NCI-H187 treated with DMSO at 0.1 percent for 48 hours (cell line): ENCODE measurements at places on chromosomes 6 and 20.

DNA sequence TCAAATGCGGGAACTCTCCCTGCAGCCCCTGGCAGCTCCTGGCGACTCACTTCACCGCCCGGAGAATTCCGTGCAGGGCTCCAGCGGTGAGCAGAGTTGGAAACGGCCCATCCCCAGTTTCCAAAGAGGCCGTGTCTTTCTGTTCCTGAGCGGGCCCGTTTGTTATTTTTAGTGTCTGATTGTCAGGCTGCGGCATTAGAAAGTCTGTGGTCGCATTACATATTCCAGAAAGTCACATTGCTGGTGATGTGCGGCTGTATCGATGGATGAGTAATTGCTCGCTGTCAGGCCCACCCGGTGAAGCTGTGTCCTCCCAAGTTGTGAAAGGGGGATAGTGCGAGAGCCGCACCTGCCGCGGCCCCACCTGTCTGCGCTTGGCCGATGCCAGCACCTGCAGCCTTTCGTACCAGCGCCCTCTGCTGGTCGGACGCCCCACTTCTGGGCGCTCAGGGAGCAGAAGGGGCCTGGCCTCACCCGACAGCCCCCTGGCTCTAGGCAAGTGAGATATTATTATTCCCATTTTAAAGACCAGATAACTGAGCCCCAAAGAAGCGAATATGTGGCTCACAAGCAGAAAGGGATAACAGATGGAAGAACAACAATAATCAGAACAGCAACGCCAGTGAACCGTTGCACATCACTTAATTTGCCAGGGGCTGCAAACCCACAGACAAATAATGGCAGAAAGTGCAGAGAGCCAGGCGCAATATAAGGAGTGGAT, 244.9 kb downstream of the TSHZ2 start:
- DNase-seq: no peak

DNA sequence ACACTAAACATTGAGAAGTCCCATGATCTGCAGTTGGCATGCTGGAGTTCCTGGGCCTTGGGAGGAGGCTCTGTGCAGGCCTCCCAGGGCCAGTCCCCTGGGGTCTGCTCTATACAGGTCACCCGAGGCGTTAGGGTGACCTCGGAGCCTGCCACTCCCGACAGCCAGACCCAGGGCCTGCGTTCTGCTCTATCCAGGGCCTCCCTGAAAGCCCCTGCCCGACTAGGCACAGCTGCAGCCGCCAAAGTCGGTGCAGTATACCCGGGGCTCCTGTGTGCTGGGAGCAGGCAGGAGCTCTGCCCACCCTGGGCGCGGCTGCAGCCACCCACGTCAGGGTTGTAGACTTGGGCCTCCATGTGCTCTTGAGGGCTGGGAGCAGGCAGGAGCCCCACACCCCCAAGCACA, 6.3 kb upstream of the OR14J1 start:
- no peak for DNase-seq

DNA sequence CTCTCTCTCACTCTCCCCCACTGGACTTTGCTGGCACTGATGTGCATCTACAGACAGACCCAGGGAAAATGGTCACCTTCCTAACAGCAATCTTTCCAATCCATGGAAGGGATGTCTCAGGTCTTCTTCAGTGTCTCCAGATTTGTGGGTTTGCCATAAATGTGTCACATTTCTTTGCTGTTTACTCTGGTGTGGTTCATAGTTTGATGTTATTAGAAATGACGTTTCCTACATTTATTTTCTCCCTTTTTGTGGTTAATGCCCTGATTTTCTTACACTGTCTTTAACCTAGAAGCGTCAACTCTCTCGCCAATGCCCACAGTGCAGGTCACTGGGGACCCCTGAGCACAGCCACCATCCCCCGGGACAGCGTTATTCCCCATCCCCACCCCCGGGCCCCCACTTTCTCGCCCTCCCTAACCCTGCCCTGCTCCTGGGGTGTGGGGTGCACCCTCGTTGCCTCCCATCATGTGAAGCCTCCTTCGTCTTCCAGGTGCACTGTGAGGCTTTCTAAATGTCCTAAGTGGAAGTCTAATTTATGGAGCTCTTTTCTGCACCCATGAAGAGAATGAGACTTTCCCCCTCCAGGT, 86.5 kb downstream of the YTHDF1 start:
- DNase-seq: no peak

DNA sequence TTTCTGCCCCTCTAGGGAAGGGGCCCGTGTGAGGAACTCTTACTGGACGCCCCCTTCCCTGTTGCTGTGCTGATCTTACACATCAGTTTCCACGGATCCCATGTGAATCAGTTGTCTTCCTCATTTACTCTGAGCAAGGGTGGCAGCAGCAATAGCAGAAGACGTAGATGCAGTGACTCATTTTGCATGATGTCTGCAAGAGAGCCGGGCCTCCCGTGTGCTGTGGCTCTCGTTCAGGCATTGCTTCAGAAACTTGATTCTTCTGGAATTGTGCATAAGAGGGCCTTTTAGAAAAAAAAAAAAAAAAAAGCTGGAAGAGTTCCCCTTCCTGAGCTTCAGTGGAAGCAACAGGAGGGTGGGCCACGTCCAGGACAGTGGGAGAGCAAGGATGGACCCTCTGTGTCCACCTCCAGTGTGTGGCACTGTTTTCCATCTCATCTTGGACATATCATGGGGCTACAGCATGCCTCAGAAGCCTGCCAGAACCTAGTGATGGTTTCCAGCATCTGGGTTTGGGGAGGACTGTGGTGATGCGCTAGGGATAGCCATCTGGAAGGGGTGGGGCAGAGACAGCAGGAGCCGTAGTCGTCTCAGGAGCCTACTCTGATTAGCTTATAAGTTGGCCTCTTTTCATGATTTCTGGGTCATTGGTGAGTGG, 62.1 kb downstream of the FOXO3 start:
- DNase-seq: no peak

- no peak for DNase-seq
These were observed 80.7 kb downstream of the SERAC1 start for GRCh38 chr6:158087224-158087867.

DNA sequence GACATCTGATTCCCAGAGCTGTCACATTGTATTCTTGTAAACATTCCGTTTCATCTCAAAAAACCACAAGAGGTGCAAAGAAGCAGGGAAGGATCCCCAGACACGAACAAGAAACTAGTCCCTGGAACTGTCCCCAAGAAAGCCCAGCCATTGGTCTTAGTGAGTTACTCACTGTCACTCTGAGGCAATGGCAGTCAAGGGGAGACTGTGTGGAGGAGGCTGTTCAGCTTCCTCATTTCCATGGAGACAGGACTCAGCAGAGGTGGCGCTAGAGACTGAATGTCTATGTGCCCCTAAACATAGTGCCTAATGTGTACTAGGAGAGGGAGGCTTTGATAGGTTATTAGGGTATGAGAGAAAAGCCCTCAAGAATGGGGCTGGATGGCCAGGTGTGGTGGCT, 11.1 kb downstream of the ULBP1 start:
- no peak for DNase-seq
